Nasal cavity respiratory epithelium epithelial cell of viscerocranial mucosa (primary cell): ENCODE measurements at places on chromosomes 4 and X. TPM values are rescaled to one million over a fixed set of nuclear protein-coding genes. Genes with fewer than 3 reads are reported as not detected.

ZXDA gene
- total RNA-seq = 8.0 and 13.3 TPM in 2 replicates

MAGEB1 gene
- not detected in 2 replicates for total RNA-seq

NPFFR2 gene
- total RNA-seq = not detected in 2 replicates

AP1AR gene
- total RNA-seq = 46.1 and 68.0 TPM in 2 replicates

DUSP9 gene
- total RNA-seq = 0.28 and 0.68 TPM in 2 replicates

APLN gene
- under 0.01 and 0.07 TPM in 2 replicates for total RNA-seq

UBA1 gene
- 99.5 and 156 TPM in 2 replicates for total RNA-seq

TGIF2LX gene
- total RNA-seq = not detected in 2 replicates

F8A3 gene
- 0.34 and 1.4 TPM in 2 replicates for total RNA-seq

AMMECR1 gene
- total RNA-seq = 36.6 and 38.8 TPM in 2 replicates

SHROOM2 gene
- total RNA-seq = 3.4 and 11.4 TPM in 2 replicates

TMSB15C gene
- total RNA-seq = 0.68 and 1.9 TPM in 2 replicates

MAGED4 gene
- 0.57 TPM in 1 of 2 replicates, not detected in the other for total RNA-seq

FHIP1A gene
- 31.1 and 53.2 TPM in 2 replicates for total RNA-seq

KIT gene
- total RNA-seq = under 0.01 and 0.07 TPM in 2 replicates

MAGEA8 gene
- not detected in 2 replicates for total RNA-seq

SLITRK4 gene
- total RNA-seq = under 0.01 TPM in 1 of 2 replicates, not detected in the other

PLA2G12A gene
- 24.3 and 32.9 TPM in 2 replicates for total RNA-seq

SAGE1 gene
- total RNA-seq = not detected in 2 replicates

DUSP21 gene
- total RNA-seq = not detected in 2 replicates

FAM133A gene
- not detected in 2 replicates for total RNA-seq

ETDB gene
- total RNA-seq = not detected in 2 replicates

YY2 gene
- 0.68 and 5.4 TPM in 2 replicates for total RNA-seq

SLC4A4 gene
- total RNA-seq = under 0.01 and 0.21 TPM in 2 replicates

KLHL13 gene
- 1.7 and 4.0 TPM in 2 replicates for total RNA-seq

RIPPLY1 gene
- total RNA-seq = not detected in 2 replicates

BANK1 gene
- 0.34 and 1.1 TPM in 2 replicates for total RNA-seq

GJB1 gene
- not detected in 2 replicates for total RNA-seq

ARHGEF6 gene
- 0.34 and 2.8 TPM in 2 replicates for total RNA-seq

ACOT9 gene
- 36.9 and 44.4 TPM in 2 replicates for total RNA-seq

LARP7 gene
- 20.8 and 37.2 TPM in 2 replicates for total RNA-seq

RNF175 gene
- 0.50 TPM in 1 of 2 replicates, not detected in the other for total RNA-seq

LRIT3 gene
- total RNA-seq = under 0.01 TPM in 2 replicates

NIPAL1 gene
- 11.6 and 14.1 TPM in 2 replicates for total RNA-seq

RNF212 gene
- total RNA-seq = 0.68 and 0.71 TPM in 2 replicates

LAMP2 gene
- total RNA-seq = 152 and 340 TPM in 2 replicates

ASB12 gene
- total RNA-seq = not detected in 2 replicates

AMELX gene
- not detected in 2 replicates for total RNA-seq

SERTM2 gene
- not detected in 2 replicates for total RNA-seq

RASL11B gene
- total RNA-seq = 1.7 and 2.6 TPM in 2 replicates

SORBS2 gene
- total RNA-seq = 0.68 and 8.7 TPM in 2 replicates
